Activated CD4-positive, alpha-beta T cell treated with anti-CD3 and anti-CD28 coated beads for 36 hours (primary cell): ENCODE measurements at places on chromosomes 12 and 14. TPM values are rescaled to one million over a fixed set of nuclear protein-coding genes. Genes with fewer than 3 reads are reported as not detected.

DNA sequence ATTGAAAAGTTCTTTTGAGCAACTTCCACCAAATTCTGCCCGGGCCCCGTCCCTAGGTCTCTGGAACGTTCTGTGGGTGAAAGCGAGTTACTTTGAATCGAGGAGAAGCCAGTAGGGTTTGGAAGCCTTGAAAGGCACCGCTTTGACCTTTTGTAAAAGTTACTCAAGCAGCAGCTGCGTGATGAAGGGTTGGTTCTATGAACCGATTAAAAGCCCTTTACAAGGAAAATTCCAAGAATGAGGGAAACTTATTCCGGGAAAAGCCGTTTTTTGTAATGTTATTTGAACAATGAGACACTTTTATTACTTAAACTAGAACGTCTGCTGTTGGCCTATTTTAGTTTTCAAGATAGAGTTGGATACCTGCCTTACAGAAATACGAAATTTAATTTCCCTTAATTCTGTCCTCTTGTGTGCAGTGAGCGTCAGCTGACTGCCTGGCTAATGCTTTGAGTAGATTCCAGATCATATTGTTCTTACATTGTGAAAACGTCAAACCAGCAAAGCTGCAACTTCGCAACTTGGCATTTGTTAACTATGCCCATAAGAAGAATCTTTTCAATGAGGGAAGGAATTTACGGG, 906 bp downstream of the LARP4 start:
- peak; percentile 24 for DNase-seq

GRCh38 chr12:81500788-81501187, 258.4 kb downstream of the PPFIA2 start:
- DNase-seq = no peak

The CLEC1B gene
- not detected for total RNA-seq

- DNase-seq = peak; percentile 78
Measured at GRCh38 chr14:75518625-75519024, 3.6 kb upstream of the BATF start.

The SLC7A7 gene
- 0.50 TPM for total RNA-seq

The SLC10A1 gene
- not detected for total RNA-seq

DNA sequence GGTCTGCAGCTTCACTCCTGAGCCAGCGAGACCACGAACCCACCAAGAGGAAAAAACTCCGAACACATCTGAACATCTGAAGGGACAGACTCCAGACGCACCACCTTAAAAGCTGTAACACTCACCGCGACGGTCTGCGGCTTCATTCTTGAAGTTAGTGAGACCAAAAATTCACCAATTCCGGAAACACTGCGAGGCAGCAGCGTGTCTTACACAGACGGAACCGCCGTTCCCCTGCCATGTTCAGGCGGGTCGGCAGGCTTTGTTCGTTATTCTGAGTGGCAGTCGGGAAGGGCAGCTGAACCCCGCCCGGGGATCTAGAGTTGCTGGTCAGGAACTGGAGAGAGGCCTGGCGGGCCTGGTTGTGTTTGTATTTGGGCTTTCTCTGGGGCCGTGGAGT, 20.3 kb upstream of the LPCAT3 start:
- DNase-seq = no peak
